ENCODE measurements at places on chromosomes 2 and 18.

GRCh38 chr2:207395535-207396251 lies 134.1 kb upstream of the CREB1 start:
- no peak for DNase-seq

DNA sequence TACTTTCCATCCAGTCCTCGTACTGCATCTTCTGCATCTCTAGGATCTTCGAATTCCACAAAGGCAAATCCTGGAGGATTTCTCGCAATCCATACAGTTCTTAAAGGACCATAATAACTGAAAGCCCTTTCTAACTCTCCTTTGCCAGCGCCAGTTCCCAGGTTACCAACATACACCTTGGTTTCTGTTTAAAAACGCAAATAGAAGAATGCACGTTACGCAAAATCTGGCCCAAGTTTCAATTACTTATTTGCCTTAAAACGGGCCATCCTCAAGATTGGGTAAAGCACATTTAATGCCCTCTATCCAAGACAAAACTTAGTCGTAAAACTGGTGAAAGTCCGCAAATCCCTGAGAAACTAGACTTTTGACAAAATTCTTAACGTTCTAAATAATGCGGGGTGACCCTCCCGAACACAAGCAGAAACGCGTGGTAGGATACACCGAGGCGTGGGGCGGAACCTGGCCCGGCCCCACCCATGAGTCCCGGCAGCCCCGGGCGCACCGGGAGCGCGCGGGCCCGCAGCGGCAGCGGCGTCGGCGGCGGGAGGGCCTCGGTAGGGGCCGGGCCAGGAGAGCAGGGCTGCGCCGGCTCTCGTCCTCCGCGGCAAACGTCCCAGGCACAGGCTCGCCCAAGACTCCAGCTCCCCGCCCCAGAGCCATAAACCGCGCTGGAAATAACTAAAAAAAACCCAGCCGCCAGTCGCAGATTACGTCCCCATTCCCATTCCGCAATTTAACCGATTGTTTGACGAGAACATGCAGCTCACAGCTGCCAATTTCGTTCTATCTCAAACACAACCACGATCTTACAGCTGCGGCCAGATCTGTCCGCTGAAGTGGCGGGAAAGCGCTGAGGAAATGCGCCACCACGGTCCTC lies 910 bp downstream of the SRSF7 start:
- DNase-seq: no peak

DNA sequence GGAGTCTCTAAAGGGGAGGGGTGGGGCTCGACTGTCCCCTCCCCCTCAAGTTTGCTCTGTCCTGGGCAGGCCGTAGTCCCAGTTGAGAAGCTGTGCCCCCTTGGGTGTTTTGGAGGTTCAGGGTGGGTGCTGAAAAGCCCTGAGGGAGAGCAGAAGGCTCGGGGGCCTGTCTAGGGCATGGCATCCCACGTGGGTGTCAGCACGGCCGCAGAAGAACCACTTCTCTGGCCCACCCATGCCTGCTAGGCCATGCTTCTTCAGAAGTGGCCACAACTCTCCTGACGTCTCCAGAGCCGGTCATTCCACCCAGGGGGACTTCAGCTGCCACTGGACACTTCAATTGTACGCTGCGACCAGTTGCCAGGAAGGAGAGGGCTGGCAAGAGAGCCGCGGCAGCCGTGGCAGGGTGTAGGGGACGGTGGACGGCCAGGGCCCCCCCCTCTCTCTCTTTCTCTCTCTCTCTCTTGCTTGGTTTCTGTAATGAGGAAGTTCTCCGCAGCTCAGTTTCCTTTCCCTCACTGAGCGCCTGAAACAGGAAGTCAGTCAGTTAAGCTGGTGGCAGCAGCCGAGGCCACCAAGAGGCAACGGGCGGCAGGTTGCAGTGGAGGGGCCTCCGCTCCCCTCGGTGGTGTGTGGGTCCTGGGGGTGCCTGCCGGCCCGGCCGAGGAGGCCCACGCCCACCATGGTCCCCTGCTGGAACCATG lies at the start of gene INPP5D:
Gene INPP5D, plus strand, starts transcription at position 546 of the 704 bp plus-strand sequence. Its CDS starts 137 bp downstream, at position 683.
- DNase-seq: peak; percentile 84

DNA sequence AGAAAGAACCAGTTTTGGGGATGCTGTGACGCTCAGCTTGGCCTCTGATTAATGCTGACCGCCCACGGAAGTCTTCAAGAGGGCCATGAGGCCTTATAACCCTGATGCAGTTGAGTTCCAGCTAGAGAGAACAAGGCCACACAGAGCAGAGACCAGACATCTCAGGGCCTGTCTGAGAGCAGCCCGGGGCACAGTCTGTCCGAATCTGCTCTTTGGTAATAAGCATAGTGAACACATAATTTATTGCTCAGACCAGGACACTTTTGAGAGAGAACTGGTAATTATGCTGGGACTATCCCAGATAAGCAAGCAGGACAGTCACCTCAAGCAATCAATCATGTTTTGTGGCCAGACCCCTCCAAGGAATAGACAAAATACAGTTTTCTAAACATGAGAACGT lies 68.5 kb downstream of the STPG4 start:
- no peak for DNase-seq

DNA sequence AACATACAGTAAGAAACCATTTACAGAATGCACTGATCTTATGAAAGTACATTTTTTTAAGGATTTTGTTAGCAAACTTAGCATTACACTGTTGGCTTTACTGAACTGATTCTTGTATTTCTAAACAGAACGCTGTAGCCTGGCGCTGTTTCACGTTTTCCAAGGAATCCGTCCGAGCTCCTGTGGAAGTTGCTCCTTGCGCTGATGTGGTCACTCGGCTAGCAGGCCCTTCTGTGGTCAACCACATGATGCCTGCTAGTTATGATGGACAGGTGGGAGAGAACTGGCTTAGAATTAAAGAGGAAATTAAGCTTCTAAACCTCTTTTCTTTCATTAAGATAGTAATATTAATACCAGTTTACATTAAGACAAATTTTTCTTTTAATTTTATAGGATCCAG lies 76.8 kb downstream of the CEP192 start:
- DNase-seq: no peak

DNA sequence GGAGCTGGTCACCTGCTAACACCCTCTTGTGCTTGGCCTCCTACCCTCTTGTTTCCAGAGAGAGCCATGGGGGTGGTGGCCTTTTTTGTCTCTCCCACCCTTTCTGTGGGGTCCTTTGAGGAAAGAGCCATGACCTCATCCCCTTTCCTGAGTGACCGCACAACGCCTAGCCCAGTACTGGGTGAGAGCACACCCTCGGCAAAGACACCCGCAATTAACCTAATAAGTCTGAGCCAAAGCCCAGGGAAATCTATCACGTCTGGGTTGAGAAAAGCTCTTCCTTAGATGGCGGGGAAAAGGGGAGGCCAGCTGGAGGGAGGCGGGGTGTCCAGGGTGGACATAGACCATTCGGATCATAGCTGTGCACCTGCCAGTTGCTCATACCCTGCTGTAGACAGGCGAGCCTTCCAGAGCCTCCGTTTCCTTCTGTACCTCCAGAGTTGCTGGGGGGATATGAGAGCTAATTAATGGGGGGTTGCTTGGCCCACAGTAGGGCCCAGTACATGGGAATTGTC lies 93.7 kb upstream of the MCFD2 start:
- DNase-seq: no peak

DNA sequence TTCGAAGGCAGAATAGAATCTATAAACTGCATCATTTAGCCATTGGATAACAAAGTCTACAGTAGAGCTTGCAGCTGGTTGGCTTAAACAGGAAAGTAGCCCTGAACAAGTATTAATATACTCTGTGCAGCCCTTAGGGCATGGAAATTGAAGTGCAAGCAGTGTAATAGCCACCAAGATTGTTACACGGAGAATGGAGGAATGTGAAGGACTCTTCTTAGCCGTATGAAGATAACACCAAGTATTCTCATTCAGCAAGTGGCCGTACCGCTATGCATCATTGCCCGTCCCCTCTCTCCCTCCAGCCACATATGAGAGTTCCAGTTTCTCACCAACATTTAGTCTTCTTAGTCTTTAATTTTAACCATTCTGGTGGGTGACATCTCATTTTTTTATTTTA lies 40.5 kb downstream of the ANKRD12 start:
- no peak for DNase-seq

- peak; percentile 44 for DNase-seq
Measured at GRCh38 chr2:75640621-75641121, 5.9 kb upstream of the MRPL19 start.

DNA sequence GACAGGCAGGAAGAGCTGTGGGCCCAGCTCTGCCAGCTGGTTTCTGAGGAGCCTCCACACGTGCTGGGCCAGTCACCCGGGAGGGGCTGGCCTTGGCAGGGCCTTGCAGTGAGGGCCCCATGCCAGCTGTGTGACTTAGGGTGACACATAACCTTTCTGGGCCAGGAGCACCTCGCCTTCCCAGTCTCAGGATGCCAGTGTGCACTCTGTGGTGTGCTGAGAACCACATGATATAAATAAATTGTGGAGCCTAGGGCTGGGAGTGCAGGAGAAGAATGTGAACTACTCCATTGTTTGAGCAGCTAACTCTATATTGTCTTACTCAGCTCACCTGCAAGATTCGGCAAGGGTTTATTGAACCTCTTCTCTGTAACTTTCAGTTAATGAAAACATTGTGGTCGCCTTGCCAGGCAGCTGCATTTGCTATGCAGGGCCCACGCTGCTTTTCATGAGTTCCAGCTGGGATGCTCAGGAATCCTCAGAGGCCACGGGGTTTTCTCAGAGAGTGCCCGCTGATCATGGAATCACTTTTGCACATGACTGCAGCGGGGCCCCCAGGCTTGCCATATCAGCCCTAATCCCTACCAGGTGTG lies 222.3 kb downstream of the SH3RF3 start:
- no peak for DNase-seq

- no peak for DNase-seq
Measured at GRCh38 chr2:67772216-67773170, 290.3 kb downstream of the C1D start.

- DNase-seq: peak; percentile 77
Measured at GRCh38 chr2:112255875-112256274, 1.0 kb upstream of the ZC3H8 start.

- no peak for DNase-seq
Measured at GRCh38 chr2:190050001-190050400, 12.5 kb downstream of the MSTN start.

GRCh38 chr2:69223759-69224511 lies 163.1 kb downstream of the GFPT1 start:
- DNase-seq: no peak

- peak; percentile 39 for DNase-seq
Measured at GRCh38 chr2:216474925-216475670, 23.5 kb upstream of the RPL37A start.

- DNase-seq: peak; percentile 43
Measured at GRCh38 chr2:189412330-189412953, 28.8 kb upstream of the WDR75 start.

GRCh38 chr2:159922563-159922962 lies 124.6 kb upstream of the CD302 start:
- DNase-seq: no peak

DNA sequence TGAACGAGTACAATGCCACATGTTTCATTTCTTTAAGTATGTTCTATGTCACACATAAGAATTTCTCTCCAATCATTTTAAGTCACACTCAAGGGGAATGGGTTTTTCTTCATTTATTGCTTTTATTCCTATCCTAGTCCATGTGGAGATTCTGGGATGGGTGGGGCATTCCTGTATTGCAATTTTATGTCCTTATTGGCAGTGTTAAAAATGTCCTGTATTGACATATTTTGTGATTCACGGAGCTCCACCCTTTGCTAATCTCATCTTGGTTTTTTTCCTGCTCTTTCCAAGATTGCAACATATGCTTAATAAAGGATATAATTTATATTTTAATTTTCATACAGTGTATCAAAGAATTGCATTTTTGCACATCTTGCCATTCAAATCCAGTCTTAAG lies 3.4 kb upstream of the TNFAIP6 start:
- DNase-seq: no peak

GRCh38 chr2:222671259-222672067 lies at the start of gene MOGAT1:
MOGAT1 (plus strand) TSS chr2:222671658; CDS start chr2:222671786, 128 bp downstream.
- no peak for DNase-seq

Measured in AML-193 (cell line).